ENCODE measurements at places on chromosomes 3 and 15.

DNA sequence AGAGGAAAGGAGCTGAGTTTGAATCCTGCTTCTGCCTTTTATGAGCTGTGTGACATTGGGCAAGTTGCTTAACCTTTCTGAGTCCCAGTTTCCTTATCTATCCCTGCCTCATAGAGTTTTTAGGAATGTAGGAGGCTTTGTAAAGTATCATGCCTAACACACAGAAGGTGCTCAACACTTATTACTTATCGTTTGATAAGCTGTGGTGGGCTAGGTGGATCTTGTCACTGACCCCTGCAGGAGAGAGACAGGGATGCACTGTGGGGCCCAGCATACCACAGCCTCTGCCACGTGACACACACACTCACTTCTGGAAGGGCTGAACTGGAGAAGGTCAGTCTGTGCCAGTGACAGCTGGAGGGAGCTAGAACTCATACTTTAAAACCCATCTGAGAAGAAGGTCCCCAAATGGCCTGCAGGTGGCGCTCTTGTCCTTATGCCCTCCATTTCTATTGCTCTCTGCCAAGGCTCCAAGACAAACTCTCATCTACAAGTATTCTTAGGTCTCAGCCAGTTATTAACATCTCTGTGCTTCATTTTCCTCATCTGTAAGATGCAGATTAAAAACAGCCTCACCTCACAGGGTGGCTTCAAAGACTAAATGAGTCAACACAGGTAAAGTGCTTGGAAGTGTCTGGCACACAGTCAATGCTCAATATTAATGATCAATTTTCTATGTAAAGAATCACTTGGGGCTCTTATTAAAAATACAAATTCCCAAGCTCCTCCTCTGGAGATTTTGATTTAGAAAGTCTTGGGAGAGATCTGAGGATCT lies 57.5 kb upstream of the HACD2 start:
- DNase-seq = peak; percentile 24

DNA sequence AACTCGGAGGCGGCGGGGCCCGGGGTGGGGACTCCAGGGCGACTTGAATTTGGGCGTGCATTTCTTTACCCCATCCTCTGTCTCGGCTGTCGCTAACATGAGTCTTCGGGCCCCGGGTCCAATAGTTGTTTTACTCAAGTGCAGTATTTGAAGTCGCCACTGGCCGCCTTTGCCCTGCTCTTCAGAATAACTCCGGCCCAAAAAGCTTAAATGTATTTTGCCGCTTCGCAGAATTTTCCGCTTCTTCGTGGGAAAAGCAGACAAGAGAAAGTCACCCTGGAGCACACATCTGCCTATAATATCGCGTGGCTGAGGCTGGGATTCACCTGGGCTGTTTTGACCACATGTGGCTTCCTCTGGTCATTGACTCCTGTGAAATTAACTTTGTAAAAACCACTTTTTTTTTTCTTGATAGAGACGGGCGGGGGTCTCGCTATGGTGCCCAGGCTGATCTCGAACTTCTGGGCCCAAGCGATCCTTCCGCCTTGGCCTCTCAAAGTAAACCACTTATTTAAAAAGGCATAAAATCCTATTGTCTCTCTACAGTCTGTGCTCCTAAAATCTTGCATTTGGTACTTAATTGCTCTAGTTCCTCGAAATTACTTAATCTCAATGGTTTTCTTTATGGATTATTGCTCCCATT lies 676 bp downstream of the CNOT10 start:
- DNase-seq = no peak

DNA sequence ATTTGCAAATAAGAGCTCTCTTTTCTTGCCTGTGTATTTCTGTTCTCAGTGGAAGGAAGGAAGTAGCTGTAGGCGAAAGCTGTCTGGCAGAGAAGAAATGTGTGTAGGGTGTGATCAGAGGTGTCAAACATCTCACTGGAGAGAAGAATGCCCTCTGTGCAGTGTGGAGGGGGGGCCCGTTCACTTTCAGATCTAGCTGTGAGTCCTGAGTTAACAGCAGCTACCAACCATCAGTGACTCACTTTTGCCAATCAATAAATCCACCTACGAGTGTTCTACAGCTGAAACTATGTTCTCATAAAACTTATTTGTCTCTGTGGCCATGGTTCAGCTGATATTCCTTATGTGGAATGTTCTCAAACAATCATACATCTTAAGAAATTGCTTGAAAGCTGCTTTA lies 103.7 kb downstream of the FRMD4B start:
- no peak for DNase-seq

GRCh38 chr3:125011941-125012340 lies 43.9 kb downstream of the HEG1 start:
- DNase-seq = no peak

DNA sequence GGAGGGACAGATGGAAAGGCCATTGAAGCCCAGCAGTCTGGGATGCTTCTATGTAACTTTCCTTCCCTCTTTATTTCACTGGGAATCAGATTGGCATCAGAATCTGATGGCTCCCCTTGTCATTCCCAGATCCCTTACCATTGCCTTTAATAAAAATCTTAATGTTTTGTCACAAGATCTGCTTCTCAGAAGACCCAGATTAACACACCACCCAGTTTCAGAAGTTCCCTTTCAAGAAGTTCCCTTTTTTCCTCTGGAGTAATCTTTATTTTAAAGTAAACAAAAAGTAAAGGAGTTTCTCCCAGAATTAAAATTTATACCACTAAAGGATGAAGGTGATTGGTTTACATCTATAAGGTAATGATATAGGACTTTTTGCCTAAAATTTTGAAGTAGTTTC lies 76.4 kb downstream of the UBR1 start:
- no peak for DNase-seq

DNA sequence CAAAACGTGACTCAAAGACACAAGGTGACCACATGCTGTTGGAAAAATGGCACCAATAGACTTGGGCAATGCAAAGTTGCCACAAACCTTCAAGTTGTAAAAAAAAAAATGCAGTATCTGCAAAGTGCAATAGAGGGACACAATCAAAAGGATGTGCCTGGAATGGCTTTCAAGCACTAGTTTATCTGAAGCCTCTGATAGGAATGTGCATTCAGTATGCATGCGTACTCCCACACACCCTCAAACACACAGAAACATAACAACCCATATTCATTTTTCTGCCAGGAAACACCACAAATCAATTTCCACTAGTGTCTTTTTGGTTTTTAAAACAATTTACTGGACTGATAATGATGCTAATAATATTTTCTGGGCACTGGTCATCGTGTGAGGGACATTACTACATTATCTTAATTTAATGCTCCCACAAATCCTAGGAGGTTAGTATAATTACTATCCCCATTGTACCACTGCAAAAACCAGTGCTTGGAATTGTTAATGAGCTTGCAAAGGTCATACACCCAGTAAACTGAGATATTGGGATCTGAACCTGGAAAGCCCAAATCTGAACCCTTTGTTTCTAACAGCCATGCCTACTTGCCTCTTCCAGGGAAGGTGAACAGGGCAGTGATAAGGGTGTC lies 298.7 kb downstream of the MAGI1 start:
- DNase-seq = no peak

DNA sequence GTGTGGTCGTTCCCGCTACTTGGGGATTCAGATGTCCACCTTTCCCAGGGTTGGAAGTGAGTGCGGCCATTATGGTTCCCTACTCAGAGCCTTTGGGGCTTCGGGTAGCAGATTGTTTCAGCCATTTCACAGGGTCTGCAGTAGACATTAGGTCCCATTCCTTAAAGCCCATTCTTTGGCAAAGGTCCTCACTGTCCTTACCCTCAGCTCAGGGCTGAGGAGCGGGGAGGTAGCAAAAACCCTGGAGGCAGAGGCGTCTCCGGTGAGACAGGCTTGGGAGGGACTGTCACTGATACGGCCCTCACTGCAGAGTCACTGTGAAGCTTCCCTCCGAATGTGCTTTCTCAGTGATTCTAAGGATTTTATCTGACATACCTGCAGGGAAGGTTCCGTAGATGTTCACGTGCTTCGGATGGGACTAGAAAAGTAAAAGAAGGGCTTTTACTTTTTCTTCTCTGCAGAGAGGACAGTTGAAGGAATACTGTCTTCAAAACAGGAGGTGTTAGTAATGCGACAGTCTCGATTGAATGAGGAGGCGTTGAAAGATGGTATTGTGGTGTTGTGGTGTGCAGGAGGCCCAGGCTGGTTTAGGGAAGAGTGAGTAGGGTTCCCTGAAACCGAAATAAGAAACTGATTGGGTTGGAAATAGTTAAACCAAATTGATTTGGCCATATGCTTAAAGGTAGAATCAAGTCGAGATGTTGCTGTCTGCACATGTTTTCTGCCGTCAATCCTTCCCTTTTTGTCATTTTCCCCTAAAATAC lies 630 bp downstream of the ATP6V1A start:
- peak; percentile 7 for DNase-seq

DNA sequence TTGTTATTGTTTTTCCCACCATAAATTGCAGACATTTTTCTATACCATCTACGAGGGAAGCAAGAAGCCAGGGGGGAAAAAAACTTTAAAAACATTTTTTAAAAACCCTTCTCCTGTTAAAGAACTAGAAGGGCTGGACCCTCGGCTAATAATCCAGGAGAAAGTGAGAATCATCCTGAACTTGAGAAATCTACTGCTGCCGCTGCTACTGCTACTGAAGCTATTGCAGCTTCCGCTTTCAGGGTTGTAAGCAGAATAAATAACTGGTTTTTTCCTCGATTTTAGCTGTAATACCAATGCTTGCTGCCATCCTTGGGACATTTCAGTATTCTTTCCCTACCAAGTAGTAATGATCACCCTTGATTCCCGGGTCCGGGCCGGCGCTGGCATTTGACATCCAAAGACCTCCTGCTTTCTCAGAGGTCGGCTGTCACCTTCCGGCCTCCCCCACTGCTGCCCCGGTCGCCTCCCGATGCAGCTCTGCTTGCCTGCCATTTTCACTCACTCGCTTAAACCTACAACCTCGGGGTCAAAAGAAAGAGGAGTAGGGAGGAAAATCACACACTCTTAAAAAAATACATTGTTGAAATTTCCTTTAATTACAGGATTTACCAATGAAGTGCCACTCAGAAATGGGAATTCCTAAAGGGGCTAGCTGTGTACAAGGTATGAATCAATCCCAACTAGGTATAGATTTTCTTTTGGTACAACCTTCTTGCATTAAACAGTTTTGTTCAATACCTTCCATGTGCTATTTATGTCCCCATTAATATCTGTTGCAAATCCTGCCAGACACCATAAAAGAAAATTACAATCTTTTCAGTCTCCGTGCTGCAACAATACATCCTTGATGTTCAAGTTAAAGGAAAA lies 674 bp upstream of the MECOM start:
- no peak for DNase-seq

GRCh38 chr3:42773409-42773751 lies 327 bp upstream of the CCDC13 start:
- DNase-seq = no peak
